T-helper 22 cell (primary cell): ENCODE measurements at places on chromosomes 5 and 9.

DNA sequence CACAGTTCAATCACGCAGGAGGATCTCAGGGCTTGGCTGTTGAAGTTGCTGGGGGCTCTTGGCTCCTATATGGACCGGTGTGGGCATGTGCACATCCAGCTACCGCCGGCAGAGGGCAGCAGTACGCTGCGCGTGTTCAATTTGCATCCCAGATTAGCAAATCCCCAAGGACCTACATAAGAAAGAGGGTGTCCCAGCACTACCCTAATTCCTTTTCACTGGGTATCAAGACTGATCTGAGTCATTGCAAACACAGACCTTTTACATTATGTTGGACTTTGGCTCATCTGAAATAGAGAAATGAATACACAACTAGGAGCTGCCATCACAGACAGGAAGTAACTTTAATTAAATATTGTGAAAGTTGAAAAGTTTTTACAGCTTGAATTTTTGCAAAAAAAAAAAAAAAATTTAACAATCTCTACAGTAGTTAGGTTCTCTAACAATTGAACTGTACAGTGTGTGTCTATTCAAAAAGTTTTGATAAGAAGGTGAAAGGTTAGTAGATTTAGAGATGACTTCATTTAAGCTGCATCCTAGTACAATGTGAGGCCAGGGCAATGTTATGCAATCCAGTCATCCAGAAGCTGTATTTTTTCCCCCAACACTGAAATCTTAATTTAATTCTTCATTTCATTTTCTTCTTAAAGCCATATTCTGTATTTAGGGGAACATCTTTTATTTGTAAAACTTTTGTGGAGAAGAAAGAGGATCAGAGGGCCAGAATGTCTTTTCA is 404.0 kb downstream of the EBF1 start:
- peak; percentile 17 for DNase-seq

DNA sequence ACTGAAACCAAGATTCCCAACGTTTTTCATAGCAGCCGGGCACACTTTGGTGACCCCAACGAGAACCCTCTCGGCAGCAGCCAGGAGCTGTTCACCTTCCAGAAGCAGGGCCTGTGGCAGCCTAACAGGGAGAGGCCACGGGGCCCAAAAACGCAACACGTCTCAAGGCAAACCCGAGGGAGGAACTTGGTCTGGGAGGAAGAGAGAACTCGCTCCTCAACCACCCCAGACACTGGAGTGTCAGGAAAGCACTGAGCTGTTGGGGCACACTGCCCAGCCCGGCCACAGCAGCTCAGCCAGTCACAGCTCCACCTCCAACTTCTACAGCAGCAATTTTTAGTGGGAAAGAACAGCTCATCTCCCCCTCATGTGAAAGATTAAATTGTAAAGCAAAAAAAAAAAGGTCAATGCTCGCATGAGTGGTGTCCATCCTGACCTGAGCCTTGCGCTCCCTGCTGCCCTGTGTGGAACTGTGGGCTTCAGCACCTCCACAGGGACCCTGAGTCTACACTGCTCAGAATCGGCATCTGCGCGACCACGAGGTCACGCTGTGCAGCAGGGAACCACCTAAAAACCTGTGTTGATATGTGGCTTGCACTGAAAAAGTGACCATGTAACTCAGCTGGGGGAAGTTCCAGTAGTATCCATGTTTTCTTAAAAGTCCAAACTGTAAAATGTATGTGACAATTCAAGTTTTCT is 55.0 kb downstream of the IPPK start:
- no peak for DNase-seq

DNA sequence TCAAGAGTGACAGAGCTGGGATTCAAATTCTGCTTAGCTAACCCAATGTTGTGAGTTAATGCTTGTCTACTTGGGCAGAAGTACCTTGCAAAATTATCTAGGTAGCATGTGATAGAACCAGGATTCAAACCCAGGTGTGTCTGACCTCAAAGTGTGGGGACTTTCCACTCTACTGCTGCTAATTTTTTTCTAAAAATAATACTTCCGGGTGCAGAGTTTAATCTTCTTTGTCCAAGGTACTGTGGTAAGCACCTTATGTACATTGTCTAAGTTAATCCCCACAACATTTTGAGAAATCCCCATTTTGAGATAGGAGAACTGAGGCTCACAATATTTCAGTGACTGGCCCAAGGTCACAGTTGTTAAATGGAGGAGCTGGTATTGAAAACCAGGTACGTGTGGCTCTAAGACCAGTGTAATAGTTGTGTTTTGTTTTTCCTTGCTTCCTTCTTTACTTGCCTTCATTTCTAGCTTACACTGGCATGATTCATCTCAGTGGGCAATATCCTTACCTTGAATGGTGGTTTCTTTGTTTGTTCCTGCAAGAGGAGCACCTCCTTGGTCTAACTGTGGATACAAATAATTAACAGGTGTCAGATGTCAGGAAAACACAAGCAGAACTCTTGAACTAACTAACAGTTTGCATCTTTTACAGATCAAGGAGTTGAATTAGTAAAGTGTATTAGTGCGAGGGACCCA is 7.5 kb downstream of the ALDOB start:
- DNase-seq: no peak

- no peak for DNase-seq
These were observed 47.2 kb downstream of the STK10 start for GRCh38 chr5:172140866-172141265.

GRCh38 chr5:24401773-24402172 is 243.0 kb downstream of the CDH10 start:
- no peak for DNase-seq

DNA sequence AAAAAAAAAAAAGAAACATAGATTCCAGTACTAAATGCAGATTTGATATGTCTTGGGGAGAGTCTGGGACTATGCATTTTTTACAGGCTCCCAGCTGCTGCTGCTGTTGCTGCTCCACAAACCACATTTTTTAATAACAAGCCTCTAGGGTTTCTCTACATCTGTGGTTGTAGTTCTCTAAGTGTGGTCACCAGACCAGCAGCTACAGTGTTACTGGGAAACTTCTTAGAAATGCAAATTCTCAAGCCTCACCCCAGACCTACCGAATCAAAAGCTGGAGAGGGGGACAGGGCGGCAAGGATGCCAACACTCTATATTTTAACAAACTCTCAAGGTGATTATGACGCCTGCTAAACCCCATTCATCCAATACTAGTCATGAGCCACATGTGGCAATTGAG is 293.4 kb upstream of the PTGER4 start:
- no peak for DNase-seq
